ENCODE measurements at places on chromosomes 1 and 21.

DNA sequence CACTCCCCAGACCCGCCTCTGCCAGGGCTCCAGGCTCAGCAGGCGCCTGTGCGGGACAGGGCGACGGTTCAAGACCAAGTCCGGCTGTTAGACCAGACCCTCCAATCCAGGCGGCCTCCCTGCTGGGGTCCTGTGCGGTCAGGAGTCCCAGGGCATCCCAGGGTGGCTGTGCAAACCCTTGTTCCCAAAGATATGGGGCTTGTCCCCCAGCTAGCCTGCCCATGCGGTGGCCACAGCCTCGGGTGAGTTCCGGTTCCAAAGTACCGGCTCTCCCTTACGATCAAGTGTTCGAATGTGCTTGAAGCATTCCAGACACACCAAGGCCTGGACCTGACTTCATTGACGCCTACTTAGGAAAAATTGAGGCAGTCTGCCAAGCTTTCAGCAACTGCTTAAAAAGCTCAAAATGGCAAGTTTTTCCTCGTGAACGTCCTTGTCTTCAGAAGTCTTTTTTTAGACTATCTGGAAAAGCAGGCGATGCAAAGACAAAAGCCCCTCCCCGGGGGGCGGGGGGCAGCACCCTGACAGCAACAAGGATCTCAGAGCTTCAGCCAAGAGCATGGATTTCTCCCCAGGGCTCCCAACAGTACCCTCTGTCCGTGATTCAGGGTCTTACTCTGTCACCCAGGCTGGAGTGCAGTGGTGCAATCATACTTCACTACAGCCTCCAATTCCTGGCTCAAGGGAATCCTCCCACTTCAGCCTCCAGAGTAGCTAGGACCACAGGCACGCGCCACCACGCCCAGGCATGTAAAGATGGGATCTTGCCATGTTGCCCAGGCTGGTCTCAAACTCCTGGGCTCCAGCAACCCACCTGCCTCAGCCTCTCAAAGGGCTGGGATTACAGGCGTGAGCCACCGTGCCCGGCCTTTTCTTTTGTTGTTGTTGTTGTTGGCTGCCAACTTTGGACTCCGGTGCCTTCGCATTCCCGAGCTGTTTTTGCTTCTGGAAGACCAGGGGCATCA, 2.3 kb downstream of the FAAP20 start:
- DNase-seq = no peak

DNA sequence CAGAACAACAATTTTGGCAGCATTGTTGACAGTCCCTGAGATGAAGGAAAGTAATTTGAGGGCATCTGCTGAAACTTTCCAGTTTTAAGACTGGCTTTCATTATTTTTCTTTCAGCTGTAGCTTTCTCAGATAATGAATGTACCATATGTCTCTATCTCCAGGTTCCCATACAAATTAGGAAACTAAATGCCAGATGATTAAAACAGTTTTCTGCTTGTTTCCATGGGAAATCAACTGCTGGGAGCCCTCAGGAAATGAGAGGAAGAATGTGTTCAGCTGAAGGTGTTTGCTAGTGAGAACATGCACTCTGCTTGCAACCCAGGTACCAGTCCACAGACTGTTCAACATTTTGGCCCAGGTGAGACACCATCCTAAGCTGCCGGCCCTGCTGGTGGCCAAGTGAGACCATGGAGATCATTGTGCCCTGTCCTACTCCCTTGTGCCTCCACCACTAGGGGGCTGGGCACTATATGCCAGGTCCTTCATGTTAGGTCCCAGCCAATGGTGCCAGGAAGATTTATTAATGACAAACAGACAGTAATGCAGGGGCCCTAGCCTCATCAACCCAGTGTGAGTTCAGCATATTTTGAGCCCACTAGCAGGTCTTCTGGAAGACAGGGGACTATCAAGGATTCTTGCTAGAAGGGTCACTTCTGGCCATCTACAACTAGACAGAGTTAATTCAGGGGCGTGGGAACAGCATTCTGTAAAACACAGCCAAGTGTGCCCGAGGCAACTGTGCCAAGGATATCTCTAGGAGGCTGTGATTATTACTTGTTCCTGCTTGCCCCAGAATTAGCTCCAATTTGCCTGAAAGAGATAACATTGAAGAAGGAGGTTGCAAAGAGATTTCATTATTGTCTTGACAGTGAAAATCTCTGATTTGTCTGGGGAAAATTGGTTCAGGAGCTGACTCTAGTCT, 17.0 kb upstream of the LRRC8C start:
- no peak for DNase-seq

DNA sequence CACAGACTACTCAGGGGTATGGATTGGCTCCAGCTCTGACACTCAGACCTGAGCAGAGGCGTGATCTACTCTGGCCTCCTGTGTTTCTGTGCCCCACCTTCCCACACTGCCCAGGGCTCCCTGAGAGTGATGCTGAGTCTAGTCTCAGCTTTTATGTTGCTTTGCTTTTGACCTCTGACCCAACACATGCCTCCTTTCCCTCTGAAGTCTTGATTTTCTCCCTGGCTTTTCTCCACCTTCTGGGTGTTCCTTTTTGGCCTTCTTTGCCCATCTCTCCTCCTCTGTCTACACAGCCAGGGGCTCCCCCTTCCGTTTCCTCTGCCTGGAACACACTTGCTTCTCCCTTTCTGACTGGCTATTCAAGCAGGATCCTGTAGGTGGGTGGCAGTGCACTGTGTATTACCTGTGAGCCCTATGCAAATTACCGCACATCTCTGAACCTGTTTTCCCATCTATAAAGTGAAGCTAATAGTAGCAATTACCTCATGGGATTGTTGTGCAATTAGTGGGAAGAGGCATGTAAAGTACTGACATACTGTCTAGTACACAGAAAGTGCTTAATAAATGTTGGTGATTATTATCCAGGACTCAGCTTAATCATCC, 13.7 kb upstream of the MEX3A start:
- DNase-seq = no peak

- no peak for DNase-seq
Observed at GRCh38 chr1:17922833-17923232, 167.7 kb downstream of the ACTL8 start.

GRCh38 chr1:44806025-44806703, 987 bp downstream of the DYNLT4 start:
- DNase-seq = peak; percentile 86

DNA sequence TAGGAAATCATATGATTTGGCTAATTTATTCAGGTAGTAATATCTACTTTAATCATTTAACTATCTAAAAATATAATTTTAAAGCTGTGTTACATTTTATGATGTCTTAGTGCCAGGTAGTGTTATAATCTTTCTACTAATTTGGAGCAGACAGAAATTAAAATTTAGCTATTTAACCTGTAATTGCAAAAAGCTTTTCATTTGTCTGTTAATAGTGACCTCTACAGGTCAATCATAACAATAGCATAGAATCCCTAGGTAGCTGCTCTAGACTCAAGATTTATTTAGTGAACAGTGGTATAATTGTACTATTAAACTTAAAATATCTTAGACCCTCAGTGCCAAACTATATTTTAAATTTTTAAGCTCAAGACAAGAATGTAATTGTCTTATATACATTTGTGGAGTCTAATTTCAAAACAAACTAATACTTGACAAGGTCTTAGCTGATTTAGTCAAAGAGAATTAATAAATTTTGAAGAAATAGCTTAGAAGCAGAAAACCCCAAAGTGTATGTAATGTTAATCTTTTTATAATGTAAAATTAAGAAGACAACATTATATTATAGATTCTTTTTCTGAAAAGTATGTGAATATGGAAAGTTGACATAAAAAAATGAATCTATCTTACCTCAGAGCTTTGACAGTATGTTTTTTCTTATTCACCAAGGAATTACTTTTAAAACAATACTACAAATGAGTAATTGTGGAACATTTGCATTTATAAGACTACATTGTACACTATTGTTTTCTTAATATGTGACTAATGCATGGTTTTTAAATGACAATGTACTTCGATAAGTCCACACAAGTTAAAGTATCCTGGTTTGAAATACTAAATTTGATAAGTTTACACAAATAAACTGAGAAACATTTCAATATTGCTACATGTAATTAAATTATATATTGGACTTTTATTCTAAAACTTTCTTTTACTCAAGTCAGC, 64.1 kb upstream of the RNPC3 start:
- DNase-seq = no peak

GRCh38 chr1:70718086-70718630, 307.1 kb downstream of the CTH start:
- no peak for DNase-seq

DNA sequence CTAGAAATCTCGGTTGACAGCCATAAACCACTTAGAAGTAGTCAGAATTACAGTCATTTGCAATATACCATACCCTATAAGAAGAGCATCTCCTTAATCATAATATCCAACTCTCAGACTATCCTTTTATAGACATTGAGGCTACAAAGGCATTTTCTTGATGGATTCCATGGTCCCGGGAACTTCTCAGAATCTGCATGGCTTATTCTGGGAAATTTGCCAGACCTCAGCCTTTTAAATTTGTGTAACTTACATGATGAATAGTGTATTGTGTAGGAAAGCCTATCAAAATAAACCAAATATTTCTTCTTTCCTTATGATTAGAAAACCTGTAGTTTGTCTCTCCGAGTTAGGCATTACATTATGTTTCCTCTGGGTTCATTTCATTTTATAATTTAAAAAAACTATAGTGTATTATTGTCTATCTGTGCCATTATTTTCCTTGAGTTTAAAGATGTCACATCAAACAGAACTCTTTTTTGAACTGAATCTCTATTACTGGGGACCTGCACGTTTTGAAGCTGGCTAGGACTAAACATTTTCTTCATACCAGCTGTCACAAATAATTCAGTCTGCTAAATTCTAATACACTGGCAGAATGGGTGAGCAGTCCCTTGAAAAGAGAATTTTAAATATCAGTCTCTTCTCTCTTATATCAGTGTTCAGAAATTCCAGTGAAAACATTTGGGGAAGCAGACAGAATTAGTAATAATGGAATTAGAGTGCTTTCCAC, 102.9 kb downstream of the GABPA start:
- no peak for DNase-seq

DNA sequence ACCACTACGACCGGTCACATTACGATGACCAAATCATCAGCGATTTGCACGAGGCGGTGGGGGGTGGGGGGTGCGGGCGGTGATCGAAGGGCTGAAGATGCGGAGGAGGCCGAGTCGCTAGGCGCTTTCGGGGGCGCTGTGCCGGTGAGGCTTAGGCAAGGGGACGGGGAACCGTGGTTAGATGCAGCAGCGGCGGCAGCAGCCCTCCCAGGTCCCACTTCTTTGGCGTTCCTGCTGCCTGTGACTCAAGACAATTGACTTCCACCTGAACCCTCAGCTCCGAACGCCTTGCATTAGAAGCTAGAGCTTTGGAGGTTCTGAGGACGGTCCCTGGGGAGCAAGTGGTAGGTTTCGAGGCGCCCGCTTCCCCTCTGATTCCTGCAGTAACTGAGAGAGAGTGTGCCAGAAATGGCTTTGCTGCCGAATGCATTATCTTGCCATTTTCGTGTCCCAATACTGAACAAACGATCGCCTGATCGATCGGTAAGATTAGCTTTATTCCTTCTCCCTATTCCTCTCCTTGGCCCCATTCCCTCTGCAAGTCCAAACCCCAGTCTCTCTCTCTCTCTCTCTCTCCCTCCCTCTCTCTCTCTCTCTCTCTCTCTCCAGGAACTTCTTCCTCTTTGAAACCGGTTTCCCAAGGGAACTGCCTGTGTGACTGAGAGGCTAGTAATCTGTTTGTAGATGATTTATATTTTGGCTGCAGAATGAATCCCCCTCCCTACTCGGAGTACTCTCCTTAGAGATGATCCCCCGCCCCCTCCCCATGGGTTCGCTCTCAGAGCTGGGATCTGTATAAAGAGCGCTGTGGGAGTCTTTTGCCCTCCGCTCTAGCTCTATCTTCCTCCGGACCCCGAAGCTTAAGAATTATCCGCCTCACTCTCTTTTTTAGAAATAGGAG, 735 bp upstream of the BRINP3 start:
- no peak for DNase-seq

DNA sequence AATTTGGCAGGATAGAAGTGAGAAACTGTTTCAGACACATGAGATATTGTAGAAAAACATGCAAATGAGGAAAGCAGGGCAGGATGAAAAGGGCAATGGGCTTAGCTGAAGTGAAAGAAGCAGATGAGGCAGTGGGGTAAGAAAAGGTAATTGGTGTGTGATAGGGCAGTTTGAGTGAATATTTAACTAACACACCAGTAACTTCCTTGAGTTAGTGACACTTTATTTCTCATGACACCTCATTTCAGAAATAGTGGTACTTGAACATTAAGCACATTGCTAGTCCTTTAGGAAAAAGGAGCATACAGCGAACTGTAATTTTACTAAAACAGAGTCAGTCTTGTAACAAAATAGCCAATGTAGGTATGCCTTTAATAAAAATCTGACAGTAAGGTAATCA, 415.0 kb downstream of the DPYD start:
- DNase-seq = no peak

DNA sequence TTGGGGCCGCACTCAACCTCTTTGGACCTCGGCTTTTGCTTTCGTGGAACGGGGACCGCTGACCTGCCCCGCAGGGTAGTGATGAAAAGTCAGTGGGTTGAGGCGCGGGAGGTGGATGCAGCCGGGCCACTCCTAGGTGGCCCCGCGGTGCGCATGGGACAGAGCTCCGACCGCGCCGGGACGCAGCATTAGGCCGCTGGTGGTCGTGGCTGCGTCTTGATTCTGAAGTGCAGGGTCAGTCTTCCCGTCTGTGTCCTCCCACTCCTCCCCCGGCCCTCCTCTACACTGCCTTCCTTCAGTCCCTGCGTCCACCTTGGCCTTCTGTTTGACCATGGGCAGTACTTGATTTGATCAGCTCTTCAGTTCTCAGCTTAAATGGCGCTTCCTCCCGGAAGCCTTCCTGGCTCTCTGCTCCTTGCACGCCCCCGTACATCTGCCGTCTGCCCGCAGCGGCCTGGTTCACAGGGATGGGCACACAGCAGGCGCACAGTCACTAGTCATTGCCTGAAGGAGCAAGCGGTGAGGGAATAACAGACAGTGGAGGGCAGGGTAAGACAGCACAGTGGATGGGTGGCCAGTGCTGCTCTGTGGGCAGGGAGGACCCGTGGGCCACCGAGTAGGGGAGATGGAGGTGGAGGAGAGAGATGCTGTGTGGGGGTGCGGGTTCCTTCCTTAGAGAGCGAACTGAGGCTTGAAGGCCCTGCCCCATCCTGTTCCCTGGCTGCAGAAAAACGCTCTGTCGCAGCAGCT, 633 bp downstream of the THEMIS2 start:
- no peak for DNase-seq

DNA sequence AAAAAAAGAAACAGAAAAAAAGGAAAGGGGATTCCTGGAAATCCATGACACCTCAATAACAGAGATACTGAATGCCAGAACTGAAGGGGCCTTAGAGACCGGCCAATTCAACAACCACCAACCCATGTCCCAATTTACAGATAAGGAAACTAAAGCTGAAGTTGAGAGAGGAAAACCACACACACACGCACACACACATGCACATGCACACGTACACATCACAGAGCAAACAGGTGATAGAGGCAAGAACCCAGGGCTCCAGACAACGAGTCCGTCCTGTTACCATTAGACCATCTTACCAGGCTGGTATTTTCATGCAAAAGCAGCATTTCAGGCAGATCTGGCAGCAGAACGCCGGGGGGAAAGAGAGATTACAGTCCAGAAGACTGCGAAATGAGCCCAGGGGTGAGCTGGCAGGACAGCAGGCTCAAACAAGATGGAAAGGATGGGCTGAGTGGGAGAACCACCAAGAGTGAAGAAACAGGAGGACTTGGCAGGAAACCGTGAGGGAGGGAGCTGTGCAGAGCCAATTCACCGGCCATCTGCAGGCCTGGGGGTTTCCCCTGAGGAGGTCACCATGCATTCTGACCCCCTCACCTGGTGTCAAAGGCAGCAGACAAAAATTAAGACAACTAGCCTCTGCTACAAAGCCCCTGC, 43.5 kb downstream of the PAFAH2 start:
- no peak for DNase-seq

Data from pancreas (tissue), 10 donors.